ENCODE measurements at places on chromosomes 7 and 10.

GRCh38 chr10:87623191-87623590 lies 36.5 kb upstream of the PAPSS2 start:
- no peak for DNase-seq

GRCh38 chr7:73308074-73308664 lies 457 bp downstream of the NSUN5 start:
- no peak for DNase-seq

DNA sequence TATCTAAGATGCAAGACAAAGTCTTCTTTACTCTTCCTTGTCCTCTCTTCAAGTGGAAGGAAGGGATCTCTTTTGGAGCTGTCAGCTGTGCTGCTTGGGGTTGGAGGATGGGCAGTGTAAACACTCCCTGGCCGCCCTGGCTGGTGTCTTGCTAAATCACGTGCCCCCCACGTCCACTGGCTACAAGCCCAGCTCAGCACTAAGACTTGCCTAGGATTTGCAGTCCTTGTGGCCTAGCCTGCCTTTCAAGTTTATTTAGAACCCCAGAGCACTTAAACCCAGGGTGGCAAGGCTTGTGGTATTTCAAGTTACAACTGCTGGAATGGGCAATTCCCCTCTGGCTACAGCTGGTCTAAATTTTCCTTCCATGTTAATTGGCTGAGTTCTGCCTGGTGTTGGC lies 272.4 kb upstream of the MYO3A start:
- DNase-seq, result no peak

GRCh38 chr7:2725178-2726105 lies 37.4 kb downstream of the AMZ1 start:
- DNase-seq, result no peak

GRCh38 chr10:89646889-89647657 lies 2.0 kb upstream of the PANK1 start:
- DNase-seq, result no peak

All from HCT116 (cell line).